Suppressor macrophage treated with lipopolysaccharide for 4 hours (primary cell): ENCODE measurements at places on chromosomes 11 and 22.
A peak's percentile ranks its signal among the peaks of the same experiment; 100 is the strongest.

DNA sequence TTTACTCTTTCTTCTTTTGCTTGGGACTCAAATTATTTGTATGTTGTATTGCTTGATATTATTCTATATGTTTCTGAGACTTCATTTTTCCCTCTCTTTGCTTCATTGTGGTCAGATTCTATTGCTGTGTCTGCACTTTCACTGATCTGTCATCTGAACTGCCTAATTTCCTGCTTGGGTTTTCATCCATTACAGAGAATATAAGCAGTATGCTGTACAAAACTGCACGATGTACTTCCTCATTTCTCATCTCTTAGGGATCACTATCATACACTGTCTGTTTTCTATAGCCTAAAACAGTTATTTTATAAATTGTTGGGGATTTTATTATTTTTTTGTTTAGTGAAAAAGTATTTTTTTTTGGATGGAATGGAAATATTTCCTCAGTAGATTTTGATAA, 736.7 kb upstream of the ANO5 start:
- DNase-seq = no peak

- DNase-seq = no peak
Measured at GRCh38 chr11:12241401-12241800, 131.0 kb downstream of the MICAL2 start.

DNA sequence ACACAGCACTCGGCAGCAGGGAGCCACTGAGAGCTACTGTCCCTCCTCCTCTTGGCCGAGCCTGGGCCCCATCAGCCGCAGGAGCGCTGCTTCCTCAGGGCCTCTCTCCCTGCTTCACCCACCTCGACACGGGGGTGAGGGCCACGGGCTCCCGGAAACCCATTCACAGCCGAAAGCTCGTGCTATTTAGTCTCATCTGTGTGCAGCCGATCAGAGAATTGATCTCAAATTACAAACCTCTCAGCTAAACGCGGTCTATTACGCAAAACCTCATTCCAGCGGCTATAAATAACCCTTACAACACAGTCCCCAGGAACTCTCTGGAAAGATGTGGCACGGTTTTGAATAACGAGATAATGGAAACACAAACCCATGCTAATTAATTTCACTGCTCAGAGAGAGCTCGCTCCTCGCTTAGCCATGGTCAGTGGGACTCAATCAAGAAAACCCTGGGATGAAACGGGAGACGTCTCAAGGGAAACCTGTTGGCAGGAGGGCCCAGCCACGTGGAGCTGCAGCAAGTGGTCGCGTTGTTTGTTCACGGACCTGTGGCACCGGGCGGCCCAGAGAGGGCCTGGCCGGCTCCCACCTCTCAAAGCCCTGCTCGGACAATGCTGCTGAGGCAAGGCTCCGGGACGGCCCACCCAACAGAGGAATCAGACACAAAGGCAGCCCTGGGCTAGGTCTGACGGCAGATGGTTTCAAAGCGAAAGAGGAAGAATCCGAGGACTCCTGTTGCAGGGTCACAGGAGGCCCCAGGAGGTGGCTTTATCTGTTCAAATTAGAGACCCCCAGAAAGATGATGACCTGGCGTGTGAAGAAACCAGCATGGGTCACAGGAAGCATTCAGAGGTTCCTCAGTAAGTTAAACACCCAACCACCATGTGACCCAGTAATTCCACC, 210.5 kb downstream of the CTTN start:
- DNase-seq = peak; percentile 1

GRCh38 chr11:134407321-134407828, 4.7 kb downstream of the B3GAT1 start:
- no peak for DNase-seq

DNA sequence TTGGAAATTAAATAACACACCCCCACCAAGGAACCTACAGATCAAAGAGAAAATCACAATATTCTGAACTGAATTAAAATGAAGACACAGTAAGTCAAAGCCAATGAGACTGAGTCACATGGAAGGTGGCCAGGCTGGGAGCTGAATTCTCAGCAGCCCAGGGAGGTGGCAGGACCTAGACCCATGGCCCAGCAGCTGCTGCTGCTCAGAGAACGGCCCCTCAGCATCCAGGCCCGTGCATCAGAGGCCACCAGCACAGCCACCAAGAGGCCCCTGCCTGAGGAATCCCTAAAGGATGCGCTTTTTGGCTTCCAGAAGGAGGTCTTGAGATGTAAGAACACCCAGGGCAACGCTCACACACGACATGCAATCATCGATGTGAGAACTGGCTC, 35.0 kb downstream of the TBX1 start:
- no peak for DNase-seq

DNA sequence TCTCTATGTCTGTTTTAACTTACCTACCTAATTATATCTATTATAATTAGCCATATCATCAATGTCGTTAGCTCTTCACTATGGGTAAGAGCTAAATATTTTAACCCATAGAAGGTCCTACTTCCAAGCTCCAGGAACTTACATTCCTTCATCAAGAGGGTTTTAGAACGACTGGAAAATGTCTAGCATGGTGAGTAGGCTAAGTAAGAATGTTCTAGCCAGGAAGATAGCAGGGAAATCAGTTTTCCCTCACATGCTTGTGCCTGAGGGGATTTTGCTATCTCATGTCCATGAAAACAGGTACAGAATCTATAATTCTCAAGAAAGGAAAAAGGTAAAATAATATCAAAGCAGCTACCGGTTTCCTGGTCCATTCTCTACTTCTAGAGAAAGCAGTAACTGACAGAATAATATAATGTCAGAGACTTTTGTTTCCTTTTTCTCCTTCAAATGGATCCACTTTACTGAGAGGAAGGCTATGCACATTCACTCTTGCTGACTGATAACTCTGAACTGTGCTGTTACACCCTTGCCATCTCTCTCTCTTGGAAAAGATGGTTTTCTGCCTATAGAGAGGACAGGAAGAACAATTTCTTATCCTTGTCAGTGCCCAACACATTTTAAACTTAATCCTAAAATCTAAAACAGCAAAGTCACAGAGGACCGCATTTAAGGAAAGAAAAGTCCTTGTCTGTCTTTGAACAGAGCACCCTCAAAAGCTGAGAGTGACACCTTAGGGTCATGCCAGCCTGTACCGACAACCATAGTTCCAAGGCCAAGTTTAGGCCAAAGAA, 67.0 kb downstream of the MAML2 start:
- DNase-seq = no peak

DNA sequence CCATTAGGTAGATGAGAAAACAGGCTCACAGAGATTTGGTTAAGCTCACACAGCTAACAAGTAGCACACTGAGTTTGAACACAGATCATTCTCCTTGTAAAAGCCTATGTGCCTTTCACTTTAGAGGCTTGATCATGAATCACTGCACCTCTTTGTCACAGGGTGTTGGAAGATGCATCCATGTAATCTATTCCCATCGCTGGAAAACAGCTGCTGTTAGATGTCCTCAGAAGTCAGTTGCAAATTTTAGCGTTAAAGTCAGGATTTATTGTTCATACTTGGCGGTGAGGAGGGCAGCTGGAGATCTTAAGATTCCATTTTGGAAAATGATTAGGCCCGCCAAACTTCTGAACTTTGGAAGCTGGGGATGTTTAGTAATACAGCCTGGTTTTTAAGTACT, 2.6 kb downstream of the CNTF start:
- DNase-seq = no peak

DNA sequence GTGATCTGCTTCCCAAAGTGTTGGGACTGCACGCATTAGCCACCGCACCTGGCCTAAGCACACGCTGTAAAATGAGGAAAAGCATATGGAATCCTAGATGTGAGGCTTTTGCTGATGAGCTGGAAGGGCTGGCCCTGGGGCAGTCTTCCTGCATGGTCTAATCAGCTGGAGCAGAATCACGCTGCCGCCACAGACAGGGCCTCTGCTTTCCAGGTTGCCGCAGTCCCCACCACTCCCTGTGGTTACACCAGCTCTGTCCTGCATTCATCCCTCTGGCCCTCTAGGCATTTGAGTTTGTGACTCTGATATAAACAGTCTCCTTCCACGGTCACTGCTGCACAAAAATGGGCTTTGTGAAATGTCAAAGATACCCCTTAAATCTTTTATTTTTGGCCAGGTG, 17.1 kb downstream of the RPS6KA4 start:
- no peak for DNase-seq

DNA sequence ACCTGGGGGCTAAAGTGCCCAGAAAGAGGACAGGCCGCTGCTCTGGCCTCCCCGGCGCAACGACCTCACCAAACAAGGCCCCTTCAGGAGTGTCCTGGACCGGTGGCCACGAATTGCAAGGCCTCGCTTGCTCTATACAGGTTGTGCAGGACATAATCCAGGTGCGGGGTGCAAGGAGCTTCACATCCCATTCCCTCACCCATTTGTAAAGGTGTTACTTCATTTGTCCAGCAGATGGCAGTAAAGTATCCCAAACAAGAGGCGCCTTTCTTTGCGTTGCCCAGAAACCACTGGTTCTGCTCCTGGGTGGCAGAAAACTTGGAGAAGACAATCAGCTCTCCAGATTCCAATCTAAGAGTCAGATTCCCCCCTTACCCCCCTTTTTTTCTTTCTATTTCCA, 35.9 kb upstream of the PRDM11 start:
- DNase-seq = peak; percentile 82

DNA sequence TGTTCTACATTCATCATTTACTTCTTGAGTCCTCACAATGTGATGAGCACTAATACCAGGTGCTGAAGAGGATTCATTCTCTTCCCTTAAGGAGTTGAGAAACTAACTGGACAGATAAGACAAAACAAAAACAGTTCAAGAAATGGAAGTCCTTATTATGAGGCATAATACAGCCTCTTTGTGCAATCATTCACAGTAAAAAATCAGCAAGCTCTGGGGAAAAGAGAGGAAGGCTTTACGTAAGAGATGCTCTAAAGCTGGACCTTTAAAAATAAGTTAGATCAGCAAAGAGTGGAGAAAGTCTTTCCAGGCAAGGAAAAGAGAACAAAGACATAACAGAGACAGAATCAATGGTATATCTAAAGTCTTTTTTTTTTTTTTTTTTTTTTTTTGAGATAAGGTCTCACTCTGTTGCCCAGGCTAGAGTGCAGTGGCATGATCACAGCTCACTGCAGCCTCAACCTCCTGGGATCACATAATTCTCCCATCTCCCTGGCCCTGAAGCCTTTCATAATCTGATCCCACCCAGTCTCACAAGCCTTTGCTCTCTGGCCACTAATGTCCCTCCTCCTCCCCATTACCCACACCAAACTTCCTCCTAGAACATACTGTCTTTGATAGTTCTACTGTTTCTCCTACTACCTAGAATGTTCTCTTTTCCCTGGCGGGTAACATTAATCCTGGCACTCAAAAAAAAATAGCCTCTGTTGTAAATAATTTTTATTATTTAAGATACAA, 40.9 kb downstream of the MRTFA start:
- peak; percentile 62 for DNase-seq

- peak; percentile 69 for DNase-seq
Measured at GRCh38 chr11:86703987-86704386, 31.6 kb upstream of the ME3 start.

GRCh38 chr11:74255741-74256375, 55.6 kb downstream of the P4HA3 start:
- DNase-seq = peak; percentile 70

DNA sequence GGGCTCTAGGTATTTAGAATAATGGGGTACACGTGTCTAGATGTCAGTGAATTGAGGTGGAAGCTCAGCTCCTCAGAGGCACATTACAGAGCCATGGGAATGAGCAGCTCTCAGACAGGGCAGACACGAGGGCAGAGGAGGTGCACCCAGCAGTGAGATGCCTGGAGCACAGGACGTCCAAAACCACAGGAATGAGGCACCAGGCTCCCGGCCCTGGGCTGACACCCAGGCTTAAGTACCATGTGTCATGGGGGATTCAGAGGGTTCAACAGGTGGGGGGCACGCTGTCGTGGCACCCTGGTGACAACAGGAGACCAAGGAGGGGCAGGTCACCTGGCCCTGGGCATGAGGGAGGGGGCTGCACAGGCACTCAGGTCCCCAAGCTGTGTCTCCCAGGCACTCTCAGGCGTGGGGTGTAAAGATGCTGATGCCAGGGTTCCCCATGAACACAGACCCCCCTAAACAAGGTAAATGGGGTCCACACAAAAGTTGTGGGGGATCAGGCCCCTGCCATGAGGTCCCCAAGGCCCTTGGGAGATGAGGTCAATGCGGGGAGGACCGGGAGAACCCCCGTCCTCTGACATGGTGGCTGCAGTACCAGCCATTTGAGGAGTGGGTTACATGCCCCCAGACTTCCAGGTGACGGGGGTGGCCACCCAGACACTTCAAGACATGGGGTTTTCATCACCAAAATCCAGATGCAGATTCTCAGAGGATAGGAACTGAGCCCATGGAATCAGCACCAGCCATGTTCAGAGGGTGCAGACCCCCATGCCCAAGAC, 5.6 kb upstream of the SYT8 start:
- no peak for DNase-seq

GRCh38 chr11:121149116-121149515, 48.1 kb downstream of the TECTA start:
- no peak for DNase-seq

- DNase-seq = no peak
Measured at GRCh38 chr11:12235553-12235946, 125.2 kb downstream of the MICAL2 start.

- no peak for DNase-seq
Measured at GRCh38 chr11:14386895-14387480, 28.0 kb upstream of the RRAS2 start.

DNA sequence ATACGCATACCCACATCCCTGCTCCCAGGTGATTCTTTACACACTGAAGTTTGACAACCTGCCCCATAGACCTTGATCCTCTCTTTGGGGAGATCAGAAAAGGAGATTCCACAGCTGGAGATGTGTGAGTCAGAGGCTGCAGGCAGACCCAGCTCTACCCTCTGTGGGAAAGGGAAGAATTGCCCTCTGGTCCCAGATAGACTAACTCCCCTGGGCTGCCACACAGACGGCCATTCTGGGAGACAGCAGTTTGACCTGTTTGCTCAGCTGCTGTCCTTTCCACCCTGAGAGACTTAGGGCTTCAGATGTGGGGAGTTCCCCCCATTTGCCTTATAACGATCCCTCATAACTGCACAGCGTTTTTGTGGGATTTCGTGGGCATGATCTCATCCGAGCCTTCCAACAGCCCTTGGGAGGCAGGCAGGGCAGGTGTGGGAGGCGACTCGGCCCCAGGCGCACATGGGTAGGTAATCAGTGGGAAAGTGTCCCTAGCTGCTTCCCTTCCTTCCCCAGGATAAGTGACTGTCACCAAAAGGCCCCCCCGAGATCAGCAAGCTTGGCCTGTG, 14.1 kb downstream of the FAM83F start:
- no peak for DNase-seq

GRCh38 chr11:1117992-1118391, 39.8 kb upstream of the MUC5AC start:
- no peak for DNase-seq

GRCh38 chr22:27462190-27462589, 339.4 kb downstream of the MN1 start:
- DNase-seq = no peak

- no peak for DNase-seq
Measured at GRCh38 chr22:48432781-48433518, 1394.7 kb downstream of the BRD1 start.
